ENCODE measurements at places on chromosomes 4 and X.

DNA sequence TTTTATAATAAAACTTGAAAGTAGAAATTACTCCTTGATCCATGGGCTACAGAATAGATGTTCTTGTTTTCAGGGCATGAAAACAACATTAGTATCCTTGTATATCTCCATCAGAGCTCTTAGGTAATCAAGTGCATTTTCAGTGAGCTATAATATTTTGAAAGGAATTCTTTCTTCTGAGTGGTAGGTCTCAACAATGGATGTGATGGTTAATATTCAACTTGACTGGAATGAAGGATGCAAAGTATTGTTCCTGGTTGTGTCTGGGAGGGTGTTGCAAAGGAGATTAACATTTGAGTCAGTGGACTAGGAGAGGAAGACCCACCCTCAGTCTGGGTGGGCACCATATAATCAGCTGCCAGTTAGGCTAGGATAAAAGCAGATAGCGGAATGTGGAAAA is 100.1 kb downstream of the LCORL start:
- no peak for DNase-seq

DNA sequence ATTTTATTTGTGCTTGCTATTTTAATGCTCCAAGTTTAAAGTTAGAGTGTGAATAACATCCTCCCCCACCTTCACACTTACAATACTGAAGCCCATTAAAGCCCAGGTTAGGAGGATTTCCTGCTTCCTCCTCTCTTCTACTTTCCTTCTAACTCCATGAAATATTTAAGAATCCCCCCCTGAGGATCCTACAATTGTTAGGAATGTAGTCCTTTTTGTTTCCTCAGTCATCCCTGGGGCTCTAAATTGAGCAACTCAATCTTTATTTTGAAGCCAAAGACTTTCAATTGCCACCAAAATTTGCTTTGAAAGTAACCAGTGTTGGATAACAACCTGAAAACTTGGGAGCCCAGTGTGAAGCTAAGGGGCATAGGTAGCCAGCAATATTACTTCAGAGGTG is 276.9 kb downstream of the FAM47A start:
- no peak for DNase-seq

- no peak for DNase-seq
Measured at GRCh38 chr4:31467781-31468180, 747.6 kb downstream of the PCDH7 start.

DNA sequence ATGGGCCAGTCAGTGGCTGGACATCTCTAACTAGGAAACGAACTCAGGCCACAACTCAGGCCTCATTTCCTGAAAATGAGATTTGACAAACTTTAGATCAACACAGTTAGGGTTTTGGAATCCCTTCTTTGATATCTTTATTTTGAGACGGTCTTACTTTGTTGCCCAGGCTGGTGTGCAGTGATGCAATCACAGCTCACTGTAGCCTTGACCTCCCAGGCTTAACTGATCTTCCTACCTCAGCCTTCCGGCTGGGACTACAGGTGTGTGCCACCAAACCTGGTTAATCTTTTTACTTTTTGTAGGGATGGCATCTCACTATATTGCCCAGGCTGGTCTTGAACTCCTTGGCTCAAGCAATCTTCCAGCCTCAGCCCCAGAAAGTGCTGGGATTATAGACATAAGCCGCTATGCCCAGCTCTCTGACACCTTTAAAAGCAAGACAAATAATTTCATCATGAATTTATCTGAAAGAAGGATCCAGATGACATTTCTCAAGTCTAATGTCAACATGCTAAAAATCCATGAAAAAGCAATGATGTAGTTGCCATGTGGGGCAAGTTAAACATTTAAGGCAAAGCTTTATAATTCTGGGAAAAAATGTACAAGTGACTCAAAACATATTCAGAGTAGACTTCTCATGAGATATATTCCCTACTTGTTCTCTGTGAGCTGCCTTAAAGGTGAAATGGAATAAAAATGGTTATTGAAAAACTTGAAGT is 89.1 kb upstream of the CBR4 start:
- no peak for DNase-seq

DNA sequence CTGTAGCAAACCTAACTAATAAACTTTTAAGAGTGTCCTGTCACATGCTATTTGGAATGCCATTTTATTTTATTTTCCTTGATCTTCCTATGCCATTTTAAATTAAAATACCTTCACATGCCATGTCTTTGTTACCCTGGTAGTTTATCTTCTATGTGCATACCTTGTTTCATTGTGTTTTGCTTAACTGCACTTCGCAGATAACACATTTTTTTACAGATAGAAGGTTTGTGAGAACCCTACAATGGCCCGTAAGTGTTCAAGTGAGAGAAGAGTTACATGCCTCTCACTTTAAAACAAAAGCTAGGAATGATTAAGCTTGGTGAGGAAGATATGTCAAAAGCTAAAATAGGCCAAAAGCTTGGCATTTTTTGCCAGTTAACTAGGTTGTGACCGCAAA is 744.1 kb downstream of the STIM2 start:
- no peak for DNase-seq

DNA sequence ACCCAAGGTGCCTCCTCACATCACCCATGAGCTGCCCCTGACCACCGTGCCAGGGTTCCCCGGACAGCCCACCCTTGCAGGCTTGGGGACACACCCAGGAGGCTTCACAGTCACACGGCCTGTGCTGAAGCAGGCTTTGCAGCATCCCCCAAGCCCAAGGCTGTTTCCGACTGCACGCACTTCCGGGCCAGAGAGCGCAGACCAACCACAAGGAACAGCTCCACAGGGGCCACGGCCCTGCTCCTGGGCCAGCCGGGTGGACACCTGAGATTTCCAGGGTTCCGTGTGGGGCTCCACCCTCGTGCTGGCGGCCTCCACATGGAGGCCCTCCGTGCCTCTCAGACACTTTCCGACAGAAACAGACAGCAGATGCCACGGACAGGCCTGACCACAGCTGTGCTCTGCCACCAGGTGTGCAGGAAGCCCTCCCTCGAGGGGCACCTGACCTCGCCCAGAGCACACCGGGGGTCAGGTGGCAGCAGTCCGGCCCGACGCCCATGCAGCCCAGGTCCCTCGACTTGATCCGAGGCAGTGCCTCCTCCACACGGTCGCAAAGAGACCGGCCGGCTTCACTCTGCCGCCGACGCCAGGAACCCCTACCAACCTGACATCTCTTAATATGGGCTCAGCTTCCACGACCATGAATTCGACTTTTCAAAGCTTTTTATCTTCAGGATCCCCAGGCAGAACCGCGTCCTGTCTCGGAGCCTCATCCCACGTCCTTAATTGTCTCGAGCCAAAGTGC is 8.0 kb downstream of the CTBP1 start:
- peak; percentile 19 for DNase-seq

GRCh38 chr4:183871581-183871980 is 33.5 kb upstream of the STOX2 start:
- no peak for DNase-seq

GRCh38 chr4:153649572-153649991 is 34.5 kb upstream of the TLR2 start:
- DNase-seq: no peak

DNA sequence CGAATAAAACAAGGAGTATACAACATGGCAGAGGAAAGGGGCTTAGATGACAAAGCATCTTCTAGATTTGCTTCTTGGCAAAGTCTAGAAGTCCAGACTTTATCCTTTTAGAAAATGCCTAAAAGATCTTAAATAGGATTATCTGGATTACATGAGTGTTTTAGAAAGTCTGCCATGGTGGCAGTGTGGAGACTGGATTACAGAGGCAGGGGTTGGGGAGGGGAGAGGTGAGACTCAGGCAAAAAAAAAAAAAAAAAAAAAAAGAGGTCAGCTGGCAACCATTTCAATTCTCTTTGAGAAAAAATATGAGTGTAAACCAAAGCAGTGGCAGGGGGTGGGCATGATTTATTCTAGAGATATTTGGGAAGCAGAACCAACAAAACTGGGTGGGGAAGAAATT is 17.4 kb downstream of the ZNF827 start:
- no peak for DNase-seq

GRCh38 chr4:109915385-109916026 is 2.8 kb downstream of the EGF start:
- no peak for DNase-seq

GRCh38 chr4:139709660-139710059 is 44.0 kb downstream of the MGST2 start:
- DNase-seq: peak; percentile 31

GRCh38 chrX:139058831-139059495 is 347.4 kb upstream of the FGF13 start:
- no peak for DNase-seq

- no peak for DNase-seq
Measured at GRCh38 chrX:88560673-88561330, 186.2 kb upstream of the CPXCR1 start.

GRCh38 chr4:174696657-174697056 is 132.4 kb downstream of the GLRA3 start:
- DNase-seq: no peak

DNA sequence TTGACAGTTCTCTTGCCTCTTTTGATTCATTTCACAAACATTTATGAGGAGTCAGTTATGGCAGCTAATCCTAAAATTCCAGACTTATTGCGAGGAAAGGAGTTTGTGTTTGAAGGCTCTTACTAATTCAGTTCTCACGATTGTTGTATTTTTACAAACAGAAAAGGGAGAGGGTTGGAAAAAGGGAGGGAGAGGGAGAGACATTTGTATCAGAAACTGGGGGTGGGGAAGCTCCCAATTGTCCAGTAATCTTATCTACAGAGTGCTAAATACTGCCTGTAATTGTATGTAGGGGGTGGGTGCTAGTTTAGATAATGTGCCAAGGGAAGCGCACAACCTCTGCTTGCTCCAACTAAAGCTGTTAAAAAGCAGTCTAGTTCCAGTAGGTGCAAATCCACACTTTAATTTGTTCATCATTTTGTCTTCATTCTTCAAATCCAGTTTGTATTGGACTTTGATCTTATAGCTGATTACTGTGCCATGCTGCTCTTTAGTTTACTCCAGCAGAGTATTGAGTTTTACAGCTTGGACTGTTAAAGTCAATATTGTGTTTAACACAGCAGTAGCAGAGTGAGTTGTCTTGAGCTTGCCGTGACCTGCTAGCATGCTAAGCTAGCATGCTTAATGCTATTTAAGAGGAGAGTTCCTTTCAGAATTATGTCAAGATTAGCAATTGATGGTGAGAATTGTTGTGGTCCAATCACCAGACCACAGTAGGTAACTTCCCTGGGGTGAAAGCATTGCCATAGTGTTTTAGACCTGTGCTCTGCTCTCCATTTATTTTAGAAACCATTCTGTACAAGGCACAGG is 13.9 kb downstream of the FNIP2 start:
- DNase-seq: no peak

GRCh38 chr4:13851085-13851940 is 223.8 kb upstream of the BOD1L1 start:
- DNase-seq: no peak

GRCh38 chr4:91127831-91128230 is 1000.6 kb downstream of the CCSER1 start:
- DNase-seq: no peak

- DNase-seq: no peak
Measured at GRCh38 chrX:29617725-29618124, 597.6 kb upstream of the MAGEB2 start.

GRCh38 chrX:37047776-37048175 is 39.6 kb downstream of the FAM47C start:
- no peak for DNase-seq

- peak; percentile 13 for DNase-seq
Measured at GRCh38 chr4:113394730-113395530, 345.5 kb downstream of the ANK2 start.

Measured in left colon (tissue), 2 donors.